ENCODE measurements at places on chromosomes 16 and 17.

- DNase-seq, result no peak
Measured at GRCh38 chr17:81808778-81809555, 5.0 kb downstream of the GCGR start.

DNA sequence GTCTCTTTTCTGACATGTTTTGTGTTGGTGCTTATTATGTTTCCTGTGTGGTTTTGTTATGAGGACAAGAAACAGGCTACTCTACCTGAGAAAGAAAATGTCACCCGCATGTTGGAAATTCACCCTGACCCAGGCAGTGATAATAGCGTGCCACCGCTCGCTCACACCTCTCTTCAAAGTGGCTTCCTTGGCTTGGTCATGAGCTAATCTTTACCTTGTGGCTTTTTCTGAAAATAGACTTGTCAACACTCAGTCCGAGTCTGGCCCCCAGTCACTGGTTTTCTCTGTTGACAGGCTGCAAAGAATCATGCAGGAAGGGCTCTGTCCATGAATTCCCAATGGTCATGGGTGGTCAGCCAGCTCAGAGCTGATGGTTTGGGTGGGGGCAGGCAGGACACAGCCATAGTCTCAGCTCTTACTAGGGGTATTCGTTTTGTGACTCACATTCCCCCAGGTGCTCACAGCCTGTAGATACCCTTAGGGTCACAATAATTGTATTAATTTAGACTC is 121.3 kb upstream of the CACNG5 start:
- DNase-seq, result no peak

DNA sequence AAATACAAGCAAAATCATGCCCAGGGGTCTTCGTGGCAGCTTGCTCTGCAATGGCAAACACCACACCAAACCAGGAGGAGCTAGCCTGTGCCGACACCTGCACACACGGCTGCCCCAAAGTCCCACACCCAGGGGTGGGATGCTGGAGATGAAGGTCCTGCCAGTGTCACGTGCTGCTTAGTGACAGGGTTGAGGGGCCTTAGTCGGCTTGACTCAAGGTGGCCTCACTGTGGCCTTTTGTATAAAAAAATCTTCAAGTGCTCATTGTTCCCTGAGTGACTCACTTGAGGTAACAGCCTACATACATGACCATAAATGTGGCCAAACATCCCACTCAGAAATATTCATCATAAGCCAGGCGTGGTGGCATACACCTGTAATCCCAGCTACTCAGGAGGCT is 7.3 kb downstream of the TRIM65 start:
- no peak for DNase-seq

- DNase-seq, result no peak
Measured at GRCh38 chr16:84544031-84544773, 39.7 kb upstream of the MEAK7 start.

DNA sequence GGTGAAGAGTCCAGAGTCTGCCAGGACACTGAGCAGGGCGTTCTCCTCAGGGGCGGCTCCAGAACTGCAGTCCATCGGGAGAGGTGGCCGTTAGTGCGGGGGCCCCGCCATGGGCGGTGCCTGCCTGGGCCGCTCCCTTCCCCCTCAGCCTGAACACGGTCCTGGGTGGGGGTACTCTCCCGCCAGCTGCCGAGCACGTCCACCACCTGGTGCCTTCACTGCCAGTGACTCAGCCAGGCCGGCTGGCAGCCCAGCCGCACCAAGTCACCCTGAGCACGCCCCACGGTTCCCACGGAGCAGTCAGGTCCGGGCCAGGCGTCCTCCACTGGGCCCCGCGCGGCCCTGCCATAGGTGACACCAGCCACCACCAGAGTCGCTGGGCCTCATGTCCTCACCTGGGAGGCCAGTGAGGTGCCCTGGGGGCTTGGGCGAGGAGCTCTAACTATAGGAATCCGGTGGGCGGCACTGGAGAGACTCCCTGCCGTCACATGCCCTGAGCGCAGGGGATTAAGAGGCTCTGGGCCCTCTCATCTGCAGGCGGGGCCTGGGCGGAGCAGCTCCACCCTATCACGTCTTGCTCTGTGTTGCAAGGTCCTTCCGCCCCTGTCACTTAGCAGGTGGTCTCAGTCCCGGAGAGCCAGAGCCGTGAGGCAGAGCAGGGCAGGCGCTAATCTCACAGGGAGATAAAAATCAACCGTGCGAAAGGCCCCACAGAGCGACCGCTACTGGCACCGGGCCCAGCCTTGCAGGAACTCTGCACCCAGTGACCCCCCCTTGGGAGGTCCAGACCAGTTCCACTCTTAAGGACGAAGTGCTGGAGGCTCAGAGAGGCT is 14.3 kb downstream of the PIEZO1 start:
- peak; percentile 82 for DNase-seq

DNA sequence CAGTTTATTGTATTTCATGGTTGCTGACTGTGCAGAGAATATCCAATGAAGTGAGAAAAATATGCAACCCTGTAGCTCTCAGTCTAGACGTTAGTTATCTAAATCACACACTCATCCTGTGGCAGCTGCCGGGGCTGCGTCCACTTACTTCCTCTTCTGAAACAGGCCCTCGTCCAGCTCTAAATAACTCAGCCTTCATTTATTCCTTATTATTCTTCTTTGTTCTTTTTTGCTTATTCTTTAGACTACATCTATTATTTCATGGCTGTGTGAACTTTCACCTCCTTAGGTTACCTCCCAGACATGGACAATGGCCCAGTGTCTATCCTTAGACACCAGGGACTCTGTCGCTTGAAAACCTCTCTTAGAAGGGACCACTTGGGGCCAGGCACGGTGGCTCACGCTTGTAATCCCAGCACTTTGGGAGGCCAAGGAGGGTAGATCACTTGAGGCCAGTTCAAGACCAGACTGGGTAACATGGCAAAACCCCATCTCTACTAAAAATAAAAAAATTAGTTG is 3.4 kb upstream of the THUMPD1 start:
- no peak for DNase-seq

DNA sequence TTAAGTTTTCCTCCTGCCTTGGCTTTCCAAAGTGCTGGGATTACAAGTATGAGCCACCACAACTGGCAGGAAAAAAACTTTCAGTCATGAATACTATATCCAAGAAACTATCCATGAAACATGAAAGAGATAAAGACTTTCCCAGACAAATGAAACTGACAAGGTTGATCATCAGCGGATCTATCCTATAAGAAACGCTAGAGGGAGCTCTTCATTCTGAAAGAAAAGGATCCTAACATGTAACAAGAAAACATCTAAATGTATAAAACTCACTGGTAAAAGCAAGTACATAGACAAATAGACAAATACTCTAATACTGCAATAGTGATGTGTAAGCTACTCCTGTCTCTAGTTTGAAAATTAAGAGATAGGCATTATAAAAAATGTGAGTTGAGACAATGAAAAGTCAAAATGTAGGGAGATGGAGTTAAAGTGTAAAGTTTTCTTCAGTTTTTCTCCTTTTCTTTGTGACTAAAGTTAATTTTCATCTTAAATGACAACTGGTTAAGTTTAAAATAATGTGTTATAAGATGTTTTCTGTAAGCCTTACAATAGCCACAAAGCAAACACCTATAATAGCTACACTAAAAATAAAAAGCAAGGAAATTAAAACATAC is 79.6 kb upstream of the TEKT1 start:
- DNase-seq, result peak; percentile 30

DNA sequence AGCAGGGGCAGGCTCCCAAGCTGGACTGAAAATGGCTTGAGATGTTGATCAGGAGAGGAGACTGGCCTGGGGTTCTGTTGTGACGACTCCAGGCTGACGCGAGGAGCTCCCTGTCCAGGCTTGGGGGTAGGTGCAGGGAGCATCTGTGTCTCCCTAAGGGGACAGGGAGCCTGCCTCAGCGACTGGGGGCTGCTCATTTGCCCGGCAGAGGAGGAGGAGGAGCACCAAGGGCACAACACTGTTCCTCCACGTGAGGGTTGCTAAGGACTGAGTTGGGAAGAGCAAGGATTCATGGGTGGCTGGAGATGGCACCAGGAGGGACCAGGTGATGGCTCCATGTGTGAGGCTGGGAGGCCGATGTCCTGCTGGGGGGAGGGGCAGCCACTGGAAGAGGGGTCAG is 53.3 kb downstream of the USP22 start:
- no peak for DNase-seq

- no peak for DNase-seq
Measured at GRCh38 chr17:32596206-32596605, 109.4 kb downstream of the CDK5R1 start.

DNA sequence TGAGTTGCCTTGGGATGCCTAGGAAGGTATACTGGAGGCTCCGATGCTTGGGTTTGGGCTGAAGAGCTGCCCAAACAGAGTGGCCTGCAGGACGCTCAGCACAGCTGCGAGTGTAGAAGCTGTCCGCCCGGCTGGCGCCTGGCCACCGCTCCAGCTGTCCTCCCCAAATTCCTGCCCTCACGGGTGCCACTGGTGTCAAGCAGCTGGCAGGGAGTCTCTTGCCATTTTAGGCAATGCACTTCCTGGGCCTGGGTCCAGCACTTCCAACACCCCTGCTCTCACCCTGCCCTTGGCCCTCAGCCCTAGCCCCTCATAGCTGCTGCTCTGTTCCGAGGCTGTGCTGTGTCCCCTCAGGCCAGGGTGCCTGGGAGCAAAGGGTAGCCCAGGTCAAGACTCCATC is 5.2 kb upstream of the PKMYT1 start:
- no peak for DNase-seq

DNA sequence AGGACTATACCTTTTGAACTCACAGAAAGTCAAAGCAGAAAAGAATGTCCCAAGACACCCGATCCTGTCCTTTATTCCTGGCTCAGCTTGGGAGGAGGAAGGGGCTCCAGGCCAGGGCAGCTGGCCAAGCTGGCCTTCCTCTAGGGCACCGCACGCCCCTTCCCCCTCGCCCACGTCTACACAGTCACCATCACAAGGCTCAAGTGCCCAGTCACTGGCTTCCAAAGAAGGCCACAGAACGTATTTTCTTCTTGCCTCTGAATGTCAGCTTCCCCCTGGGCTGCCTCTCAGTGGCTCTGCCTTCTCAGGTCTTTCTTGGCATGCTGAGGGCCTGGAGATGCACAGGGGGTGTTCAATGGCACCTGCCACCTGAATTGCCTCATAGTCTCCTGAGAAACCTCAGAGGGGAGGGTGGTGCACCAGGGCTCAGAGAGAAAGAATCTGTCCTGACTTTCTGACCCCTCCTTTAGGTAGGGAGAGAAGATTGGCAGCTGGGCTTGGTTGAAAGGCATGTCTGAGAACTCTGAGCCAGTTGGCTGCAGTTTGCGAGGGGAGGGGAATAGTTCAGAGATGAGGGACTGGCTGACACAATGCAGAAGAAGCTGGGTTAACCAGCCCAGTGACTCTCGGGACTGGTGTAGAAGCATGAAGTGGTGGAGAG is 2.1 kb downstream of the DHRS11 start:
- no peak for DNase-seq

GRCh38 chr16:21642861-21643260 is 9.5 kb downstream of the IGSF6 start:
- no peak for DNase-seq

- DNase-seq, result no peak
Measured at GRCh38 chr17:48299760-48300159, 130.3 kb downstream of the SKAP1 start.

- DNase-seq, result no peak
Measured at GRCh38 chr17:11105141-11105540, 135.9 kb upstream of the SHISA6 start.

DNA sequence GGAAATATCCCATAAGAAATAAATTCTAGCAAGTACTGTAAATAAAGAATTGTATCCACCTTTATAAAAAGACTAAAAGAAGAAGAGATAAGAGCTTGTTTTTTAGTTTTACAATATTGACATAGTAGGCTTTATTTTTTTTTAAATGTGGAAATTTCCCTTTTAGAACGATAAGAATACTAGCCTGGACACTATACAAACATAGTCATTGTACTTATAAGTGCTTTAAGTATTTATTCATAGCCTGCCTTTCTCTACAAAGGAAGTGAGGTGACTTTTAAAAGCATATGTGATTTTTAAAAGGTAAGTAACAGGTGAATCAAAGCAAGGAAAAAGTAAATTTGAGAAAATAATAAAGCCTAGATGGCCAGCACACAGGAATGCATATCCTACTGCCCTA is 17.7 kb downstream of the TOX3 start:
- DNase-seq, result no peak

- DNase-seq, result no peak
Measured at GRCh38 chr16:2691491-2692248, 9.3 kb downstream of the KCTD5 start.

DNA sequence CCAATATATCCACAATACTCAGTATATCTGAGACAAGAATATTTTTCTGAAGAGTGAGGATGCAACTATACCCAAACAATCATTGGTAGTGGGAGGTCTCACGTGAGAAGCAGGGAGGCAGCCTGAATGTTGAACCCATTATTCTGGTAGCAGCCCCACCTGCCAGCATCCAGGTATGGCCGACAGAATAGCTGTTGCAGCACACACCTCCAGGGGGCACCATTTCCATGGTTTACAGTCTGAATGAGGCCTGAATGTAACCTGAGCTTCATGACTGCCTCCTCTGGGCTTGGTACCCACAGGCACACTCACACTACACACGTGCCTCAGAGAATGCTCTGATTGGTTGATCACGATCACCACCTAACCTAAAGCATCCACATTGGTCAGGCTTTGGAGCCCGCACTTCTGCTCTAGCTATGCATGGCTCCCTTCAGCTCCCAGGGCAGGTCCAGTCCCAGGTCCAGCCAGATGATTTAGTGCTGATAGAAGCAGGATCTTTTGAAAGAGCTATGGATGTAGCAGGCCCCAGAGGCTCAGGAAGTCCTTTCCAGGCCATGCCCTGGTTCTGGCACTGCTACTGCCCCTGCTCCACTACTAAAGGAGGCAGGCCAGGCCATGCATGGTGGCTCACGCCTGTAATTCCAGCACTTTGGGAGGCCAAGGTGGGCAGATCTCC is 11.0 kb upstream of the CBFB start:
- DNase-seq, result peak; percentile 92

DNA sequence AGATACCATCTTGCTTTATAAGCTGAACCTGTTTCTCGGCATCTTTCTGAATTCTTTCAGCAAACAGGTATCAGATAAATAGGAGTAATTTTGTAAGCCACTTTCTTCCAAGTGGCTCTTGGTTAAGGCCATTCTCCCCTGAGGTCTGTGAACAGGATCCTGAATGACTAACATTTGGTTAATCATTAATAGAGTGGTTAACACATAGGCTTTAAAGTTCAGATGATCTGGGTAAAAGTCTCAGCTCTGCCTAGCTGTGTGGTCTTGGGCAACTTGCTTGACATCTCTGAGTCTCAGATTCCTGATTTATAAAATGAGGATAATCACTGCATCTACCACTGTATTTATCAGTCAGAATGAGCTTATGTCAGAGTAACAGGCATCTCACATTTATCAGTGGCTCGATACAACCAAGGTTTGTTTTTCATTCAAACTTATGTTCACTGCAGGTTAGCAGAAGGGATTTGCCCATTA is 44.4 kb upstream of the ANKFN1 start:
- DNase-seq, result no peak

- DNase-seq, result no peak
Measured at GRCh38 chr17:80762076-80762475, 217.4 kb downstream of the RPTOR start.

All from fibroblast of skin of abdomen (primary cell).